ENCODE measurements at places on chromosomes 4 and X.

DNA sequence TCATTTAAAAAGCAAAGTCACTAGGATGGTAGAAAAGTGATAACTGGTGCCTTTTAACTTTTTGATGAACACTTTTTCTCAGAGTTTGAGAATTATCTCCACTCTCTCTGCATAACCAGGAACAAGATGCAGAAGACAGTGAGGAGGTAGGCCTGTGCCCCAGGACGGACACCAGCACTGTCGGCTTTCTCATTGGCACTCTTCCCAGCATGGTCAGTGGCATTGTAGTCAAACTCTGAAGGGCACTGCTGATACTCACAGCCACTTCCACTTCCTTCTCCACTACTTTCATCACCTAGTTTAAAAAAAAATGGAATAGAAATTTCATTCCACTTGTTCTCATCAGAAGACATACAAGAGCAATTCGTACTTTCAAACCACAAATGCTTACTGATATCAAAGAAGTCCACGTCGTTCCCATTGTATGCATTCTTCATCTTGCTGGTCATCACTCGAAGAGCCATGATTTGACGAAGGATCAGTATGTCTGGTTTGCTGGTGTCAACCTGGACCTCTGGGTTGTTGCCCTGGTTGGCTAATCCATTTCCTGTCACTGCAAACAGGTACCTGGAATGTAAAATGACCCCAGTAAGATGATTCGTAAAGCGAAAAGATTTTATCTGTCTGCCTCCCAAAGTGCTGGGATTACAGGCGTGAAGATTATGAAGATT lies 84.8 kb upstream of the TFDP3 start:
- no peak for DNase-seq

DNA sequence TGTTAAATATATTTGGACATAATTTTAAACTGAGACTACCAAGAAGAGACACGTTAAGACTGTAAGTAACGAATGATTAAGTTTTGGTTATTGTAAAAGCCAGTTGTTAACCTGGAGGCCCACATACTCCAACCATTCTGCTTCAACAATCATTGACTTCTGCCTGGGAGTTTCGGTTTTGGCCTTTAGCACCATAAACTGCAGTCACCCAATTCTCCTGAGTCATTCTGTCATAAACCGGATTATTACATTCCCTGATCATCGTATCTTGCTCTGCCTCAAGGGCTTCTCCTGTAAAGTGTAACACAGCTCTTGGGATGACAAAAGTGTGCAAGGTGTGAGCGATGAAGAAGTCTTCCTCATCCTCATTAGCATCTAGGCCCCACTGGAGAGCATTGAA lies 46.9 kb upstream of the PABPC1L2A start:
- DNase-seq, result no peak

DNA sequence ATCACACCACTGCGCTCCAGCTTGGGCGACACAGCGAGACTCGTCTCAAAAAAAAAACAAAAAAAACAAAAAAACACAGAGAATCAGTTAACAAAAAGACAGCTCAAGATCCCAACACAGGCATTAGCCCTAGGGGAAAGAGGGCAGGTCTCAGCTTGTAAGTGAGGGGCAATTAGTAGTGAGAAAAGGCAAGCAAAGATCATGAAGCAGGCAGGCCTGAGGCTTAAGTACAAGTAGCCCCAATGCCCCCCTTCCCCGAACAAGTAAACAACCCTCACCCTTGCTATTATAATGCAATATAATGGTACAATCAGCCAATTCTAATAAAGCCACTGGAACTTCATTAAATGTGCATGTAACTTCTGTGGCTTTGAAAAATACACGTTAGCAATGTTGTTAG lies 17.0 kb downstream of the ADGRA3 start:
- no peak for DNase-seq

GRCh38 chrX:24113181-24113580 lies 36.3 kb upstream of the ZFX start:
- peak; percentile 34 for DNase-seq

- no peak for DNase-seq
Measured at GRCh38 chr4:44544158-44544557, 95.5 kb upstream of the KCTD8 start.

- no peak for DNase-seq
Measured at GRCh38 chrX:5791721-5792120, 436.9 kb downstream of the NLGN4X start.

GRCh38 chrX:119028733-119029330 lies 44.0 kb upstream of the CT47C1 start:
- no peak for DNase-seq
